ENCODE measurements at places on chromosomes 16 and 17.

DNA sequence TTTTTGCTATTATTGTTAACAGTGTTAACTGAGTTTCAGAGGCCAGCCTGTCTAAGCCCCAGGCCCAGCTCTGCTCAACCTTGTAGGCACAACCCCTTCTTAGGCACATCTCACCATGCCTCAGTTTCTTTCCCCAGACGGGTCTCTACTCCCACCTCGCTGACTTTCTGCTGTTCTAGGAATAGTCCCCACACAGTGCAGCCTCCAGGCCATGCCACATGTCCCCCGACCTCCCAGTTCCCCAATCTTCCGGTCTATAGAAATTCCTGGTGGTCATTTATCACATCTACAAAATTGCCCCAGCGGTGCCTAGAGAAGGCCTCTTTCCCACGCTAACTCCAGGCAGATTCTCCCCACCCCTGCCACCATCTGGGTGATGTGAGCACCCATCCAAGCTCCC, 34.8 kb downstream of the ADGRG5 start:
- no peak for DNase-seq

DNA sequence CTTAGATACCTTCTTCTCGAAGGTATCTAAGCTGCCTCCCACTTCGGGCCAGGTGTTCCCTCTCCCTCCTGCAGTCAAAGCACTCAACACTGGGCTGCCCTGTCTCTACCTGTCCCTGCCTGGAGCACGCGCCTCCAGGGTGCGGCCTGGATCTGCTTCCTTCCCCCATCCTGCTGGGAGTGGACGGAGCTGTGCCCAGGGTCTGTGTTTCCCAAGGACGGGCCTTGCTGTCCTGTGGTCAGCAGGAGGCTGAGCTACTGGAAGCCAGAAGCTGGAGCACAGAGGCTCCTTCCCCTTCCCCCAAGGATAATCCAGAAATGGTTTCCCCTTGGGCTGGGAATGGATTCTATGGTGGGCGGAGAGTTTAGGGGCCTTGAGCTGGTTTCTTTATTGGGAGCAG, 16.7 kb downstream of the LLGL2 start:
- DNase-seq = no peak

DNA sequence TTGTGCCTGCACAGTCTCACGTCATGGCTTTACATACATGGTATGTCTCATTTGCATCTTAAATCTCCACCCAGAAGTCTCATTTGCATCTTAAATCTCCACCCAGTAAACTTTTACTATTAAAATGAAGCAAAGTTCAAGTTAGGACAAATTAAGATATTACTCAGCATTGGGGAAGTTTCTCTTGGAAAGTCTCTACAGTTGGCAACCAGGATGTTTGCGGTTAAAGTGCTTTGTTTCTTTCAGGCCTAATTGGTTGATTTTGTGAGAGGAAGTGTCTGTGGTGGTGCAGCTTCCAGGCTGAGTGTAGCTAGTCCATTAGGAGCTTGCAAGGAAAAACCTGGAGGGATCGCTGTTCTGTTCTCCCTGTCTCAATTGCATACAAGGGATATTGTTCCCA, 1373.3 kb upstream of the GOT2 start:
- DNase-seq = no peak

DNA sequence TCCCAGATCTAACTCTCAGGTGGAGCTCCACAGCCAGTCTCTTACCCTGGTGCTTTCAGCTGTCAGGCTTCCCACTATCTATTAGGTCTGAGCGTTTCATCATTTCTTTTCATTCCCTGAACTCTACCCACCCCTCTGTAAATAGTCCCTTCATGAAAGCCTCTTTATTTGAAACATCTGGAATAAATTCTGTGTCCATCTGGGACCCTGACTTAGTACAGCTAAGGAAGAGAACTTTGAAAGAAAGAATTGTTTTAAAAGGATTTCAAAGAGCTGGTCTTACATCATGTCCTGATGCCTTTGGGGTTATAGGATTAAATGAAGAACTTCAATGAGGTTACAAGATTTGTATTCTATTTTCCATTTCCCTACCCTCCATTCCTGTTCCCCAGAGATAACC, 388.5 kb upstream of the CA10 start:
- no peak for DNase-seq

GRCh38 chr16:87780385-87780989, 14.7 kb upstream of the KLHDC4 start:
- DNase-seq = peak; percentile 12

DNA sequence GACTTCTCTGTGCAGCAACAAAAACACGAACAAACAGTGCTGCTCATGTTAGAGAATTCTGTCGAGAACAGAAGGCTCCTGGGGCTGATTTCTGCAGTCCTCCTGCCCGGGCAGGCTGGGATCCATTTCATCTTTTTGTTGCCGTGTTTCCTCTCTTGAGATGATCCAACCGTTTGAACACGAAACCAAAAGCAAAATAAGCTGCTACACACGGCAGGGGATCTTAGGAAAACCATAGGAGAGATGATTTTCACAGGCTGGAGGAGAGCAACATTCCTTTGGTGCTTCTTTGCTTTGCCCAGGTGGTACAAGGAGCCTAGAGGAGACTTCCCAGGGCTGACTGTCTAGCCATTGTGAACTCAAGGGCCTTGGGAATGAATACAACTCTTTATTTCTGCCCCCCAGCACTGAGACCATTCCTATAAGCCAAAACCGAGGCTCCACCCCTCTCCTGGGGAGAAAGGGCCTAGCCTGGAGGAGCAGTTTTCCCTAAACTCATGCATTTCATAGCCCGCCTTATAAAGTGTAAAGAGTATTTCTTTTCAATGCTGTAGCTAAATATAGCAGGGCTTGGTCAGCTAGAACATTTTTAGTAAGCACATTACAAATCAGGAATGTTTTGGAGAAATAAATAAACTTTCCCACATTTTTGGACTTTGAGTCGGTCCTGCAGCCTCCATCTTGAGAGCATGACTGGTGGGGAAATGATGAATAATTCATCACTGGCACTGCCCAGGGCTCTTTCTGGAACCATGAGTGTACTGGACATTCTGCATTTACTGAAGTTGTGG, 7.7 kb downstream of the FOXL1 start:
- no peak for DNase-seq

DNA sequence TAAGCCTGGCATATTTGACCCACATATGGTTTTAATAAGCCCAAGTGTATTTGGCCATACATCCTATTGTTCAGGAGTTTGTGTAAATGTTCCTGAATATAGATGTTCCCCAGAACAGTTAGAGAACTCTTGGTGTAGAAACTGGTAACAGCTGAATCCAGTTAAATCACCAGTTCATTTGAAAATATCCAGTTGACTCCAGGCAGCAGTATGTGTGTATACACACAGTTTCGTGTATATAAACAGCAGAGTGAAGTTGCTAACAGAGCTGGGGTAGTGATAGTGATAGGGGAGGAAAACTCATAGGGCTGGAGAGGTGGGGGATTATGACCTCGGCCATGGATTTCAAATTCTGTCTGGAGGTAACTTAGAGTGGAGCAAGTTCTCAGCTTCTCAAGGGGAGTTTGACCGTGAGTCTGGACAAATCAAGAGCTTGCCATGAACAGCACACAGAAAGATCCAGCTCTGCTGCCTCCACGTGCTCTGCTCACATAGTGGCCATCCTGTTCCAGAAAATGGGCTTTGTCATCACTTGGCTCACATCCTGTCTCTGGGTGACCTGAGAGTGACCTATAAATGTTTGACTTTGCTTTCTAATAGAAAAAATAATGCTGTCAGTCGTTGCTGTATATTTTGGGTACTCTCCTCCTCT, 30.6 kb upstream of the MMD start:
- DNase-seq = no peak

Measured in activated T-helper 1 cell treated with Interleukin-2 at 50 U/mL for 16 hours (primary cell).